Upper lobe of left lung (tissue), 6 donors: ENCODE measurements at places on chromosomes 2 and 18. TPM values are rescaled to one million over a fixed set of nuclear protein-coding genes. Genes with fewer than 3 reads are reported as not detected.

DNA sequence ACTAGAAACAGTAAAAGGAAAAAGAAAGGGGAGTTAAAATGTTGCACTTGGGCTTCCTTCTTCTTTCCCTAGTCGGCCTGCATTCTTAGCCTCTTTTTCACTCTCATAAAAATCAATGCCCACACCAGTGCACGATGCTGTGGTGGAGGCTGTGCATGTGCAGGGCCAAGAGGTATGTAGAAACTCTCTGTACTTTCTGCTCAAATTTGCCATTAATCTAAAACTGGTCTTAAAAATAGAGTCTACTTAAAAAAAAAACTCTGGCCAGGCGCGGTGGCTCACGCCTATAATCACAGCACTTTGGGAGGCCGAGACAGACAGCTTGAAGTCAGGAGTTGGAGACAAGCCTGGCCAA lies 11.1 kb downstream of the TRAPPC8 start:
- DNase-seq, result no peak

DNA sequence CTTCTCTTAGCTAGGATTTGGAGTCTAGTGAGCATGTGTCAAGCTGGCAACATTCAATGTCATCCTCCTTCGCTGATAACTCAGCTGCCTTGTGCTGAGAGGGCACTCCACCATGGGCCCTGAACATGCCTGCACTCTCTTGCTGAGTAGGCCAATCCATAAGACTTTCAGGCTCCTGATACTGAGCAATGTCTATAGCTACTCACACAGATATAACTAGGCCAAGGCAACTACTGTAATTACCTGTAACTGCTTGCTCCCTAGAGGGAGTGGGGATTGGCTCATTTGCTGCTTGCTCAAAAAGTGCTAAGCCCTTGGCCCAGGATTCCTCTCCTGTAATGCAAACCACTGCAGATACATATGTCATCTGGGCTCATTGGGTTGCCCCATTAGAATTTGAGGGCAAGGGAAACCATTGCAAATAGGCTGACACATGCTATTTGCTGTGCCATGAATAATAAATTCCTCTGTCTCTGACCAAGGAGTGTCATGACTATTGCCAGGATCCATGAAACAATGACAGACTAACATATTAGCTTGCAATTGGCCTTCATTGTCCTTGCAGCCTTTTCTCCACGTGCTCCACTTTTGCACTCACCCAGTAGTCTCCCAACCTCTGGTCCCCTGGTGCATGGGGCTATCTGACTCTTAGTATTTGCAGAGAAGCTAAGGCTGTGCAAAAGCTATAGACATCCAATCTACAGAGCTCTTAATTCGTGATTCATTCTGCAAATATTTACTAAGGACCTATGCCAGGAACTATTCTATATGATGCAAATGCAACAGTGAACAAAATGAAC lies 36.9 kb upstream of the BMPR2 start:
- DNase-seq, result no peak

DNA sequence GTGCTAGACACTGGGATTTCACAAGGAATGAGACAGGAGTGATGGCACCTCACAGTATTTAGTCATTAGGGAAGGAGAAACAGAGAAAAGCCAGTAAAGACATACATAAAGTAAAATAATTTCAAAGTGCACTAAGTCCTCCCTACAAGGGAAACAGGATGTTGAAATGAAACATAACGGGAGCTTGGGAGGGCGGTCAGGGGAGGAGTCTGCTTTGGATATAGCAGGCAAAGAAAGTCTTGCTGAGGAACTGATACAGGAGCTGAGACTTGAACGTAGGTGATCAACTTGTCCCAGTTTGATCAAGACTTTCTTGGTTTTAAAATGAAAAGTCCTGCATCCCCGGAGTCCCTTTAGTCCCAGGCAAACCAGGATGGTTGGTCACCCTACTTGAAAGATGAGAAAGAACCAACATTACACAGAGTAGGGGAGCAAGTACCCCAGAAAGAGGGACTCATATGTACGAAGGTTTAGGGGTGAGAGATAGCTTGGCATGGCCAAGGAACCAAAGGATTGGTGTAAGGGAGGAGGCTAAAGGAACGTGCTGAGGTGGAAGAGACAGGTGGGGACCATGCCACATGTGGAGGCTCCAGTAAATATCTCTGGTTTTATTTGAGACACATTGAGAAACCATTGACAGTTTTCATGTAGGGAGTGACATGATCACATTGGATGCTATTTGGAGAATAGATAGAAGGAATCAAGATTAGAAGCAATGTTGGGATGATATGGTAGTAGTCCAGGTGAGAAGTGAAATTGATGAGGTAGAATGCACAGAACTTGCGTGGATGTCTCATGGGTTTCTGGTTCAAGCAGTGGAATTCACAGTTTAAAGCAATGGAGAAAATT lies 28.4 kb downstream of the FBXO48 start:
- DNase-seq, result no peak

AFF3 gene
- 195 TPM for total RNA-seq

MTLN gene
- 43.3 TPM for total RNA-seq
